ENCODE measurements at places on chromosomes 3 and 15. TPM values are rescaled to one million over a fixed set of nuclear protein-coding genes. Genes with fewer than 3 reads are reported as not detected.

Gene RARRES1
- 0.65 TPM for total RNA-seq

Gene TPRG1
- total RNA-seq: 0.97 TPM

Gene ZNF148
- total RNA-seq: 44.6 TPM

Gene CCK
- total RNA-seq: 3.8 TPM

Gene CLPX
- 44.8 TPM for total RNA-seq

Gene CAMK2N2
- total RNA-seq: 0.16 TPM

Gene CHRNA3
- not detected for total RNA-seq

Gene DLG1
- 122 TPM for total RNA-seq
